GDM1 (cell line): ENCODE measurements at places on chromosomes 2 and 18.

- DNase-seq = no peak
These were observed 18.7 kb upstream of the SCYGR1 start for GRCh38 chr2:227406177-227407031.

DNA sequence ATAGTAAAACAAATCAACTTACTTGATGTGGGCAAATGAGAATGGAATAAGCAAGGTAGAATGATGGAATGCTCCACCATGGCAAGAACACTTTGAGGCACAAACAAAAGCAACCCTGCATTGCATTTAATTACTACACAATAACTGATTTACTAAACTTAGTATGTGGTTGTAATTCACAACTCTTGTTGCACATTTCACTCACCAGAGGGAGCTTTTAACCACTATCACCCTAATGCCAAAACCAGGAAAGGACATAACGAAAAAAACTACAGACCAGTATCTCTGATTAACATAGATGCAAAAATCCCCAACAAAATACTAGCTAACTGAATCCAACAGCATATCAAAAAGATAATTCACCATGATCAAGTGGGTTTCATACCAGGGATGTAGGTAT, 659.8 kb downstream of the CPS1 start:
- DNase-seq = no peak

DNA sequence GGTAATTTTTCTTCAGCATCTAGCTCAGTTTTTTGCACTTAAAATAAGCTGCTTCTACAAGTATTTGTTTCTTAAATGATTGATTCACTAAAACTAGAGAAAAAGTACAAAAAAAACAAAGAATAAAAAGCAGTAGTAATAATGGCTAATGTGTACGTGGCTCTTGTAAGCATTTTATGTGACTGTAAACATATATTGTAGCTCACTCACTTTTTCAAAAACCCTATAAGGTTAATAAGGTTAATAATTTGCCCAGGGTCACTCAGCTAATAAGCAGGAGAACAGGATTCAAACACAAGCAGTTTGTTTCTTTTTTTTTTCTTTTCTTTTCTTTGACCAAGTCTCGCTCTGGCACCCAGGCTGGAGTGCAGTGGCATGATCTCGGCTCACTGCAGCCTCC, 67.5 kb downstream of the RMDN2 start:
- no peak for DNase-seq

DNA sequence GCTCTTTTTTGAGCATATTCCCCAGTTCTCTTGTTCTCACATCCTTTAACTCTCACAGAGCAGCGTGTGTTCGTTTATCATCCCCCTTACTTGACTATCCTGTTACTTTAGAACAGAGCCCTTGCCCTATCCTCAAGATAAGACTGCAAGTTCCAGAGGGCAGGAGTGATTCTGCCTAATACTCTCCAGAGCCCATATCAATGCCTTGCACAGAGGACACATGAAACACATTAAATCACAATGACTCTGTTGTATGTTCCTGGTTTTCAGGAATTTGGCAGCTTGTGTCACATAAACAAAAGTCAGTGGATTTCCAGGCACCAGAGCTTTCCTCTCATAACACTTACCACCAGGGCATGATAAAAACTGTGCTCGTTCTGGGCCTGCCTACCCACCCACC, 156.7 kb downstream of the RNF144A start:
- no peak for DNase-seq

- DNase-seq = no peak
These were observed 885.2 kb downstream of the DCDC2C start for GRCh38 chr2:4588606-4589005.
